Panc1 (cell line): ENCODE measurements at places on chromosomes 5 and 9.

DNA sequence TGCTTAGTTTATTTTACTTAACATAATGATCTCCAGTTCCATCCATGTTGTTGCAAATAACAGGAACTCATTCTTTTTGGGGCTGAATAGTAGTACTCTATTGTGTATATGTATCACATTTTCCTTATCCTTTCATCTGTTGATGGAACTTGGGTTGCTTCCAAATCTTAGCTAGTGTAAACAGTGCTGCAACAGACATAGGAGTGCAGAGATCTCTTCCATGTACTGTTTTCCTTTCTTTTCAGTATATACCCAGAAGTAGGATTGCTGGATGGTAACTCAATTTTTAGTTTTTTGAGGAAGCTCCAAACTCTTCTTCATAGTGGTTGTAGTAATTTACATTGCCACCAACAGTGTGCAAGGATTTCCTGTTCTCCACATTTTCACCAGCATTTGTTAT lies 138.8 kb upstream of the POC5 start:
- no peak for DNase-seq

- no peak for DNase-seq
Measured at GRCh38 chr5:52449516-52449915, 338.2 kb upstream of the ITGA1 start.

- no peak for DNase-seq
Measured at GRCh38 chr9:13111778-13112177, 167.7 kb downstream of the MPDZ start.

DNA sequence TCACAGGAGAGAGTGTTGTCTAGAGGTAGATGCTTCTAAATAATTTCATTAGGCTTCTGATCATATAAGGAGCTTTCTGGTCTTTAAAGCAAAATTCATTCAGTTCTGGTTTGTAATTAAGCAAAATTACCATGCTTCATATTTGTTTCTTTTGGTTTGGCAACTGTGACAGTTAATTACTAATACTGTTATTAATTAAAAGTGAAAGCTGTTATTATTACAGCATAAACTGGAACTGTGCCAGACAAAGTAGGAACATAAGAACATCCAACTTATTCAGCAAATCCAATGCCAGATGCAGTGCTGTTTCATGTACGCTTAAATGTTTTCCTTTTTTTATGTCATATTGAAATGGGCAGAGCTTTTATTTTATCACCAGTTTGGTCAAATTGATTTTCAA lies 70.4 kb upstream of the DAB2 start:
- no peak for DNase-seq

DNA sequence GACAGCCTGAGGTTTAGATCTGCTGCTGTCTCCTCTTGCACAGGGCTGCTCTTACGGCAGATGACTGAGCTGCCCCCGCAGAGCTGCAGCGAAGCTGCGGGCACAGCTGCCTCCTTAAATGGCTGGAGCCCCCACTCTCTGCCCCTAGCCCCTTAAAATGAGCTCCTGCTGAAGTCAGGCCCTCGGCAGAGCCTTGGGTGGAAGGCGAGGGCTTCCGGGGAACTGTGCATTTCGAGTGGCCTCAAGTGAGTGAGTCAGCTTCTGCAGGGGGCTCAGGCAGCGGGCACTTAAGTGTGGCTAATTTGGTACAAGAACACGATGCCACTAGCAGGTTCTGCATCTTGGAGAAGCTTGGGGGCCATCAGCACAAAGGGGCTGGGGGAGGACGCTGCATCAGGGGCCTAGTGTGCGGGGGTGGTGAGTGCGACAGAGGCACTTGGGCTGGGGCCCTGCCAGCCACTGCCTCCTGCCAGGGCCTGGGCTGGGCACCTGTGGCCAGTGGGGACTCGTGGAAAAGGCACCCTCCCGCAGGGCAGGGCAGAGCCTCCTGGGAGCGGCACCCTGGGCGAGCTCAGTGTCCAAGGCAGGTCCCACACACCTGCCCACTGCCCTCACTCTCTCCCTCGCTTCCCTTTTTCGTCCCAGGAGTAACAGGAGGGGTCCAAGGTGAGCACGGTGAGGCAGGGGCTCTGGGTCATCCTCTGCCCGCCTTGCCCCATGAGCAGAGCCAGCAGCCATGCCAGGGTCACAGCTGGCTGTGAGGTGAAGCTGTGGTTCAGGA lies 28.8 kb upstream of the RNU6ATAC start:
- no peak for DNase-seq

- DNase-seq, result peak; percentile 57
Measured at GRCh38 chr5:148443998-148444397, 60.2 kb downstream of the FBXO38 start.

- no peak for DNase-seq
Measured at GRCh38 chr9:105413525-105413924, 34.3 kb upstream of the FSD1L start.

- no peak for DNase-seq
Measured at GRCh38 chr5:53313145-53313544, 167.3 kb upstream of the FST start.

GRCh38 chr5:150640311-150641005 lies at the start of gene SYNPO:
TSS of gene SYNPO (plus strand) at chr5:150640660. CDS start at chr5:150648276, 7,616 bp downstream.
- no peak for DNase-seq
